ENCODE measurements at places on chromosomes 5 and 9.

- no peak for DNase-seq
Observed at GRCh38 chr5:141437221-141437620, 6.9 kb downstream of the PCDHGA12 start.

GRCh38 chr5:56148453-56148971 lies 84.6 kb downstream of the ANKRD55 start:
- peak; percentile 10 for DNase-seq

DNA sequence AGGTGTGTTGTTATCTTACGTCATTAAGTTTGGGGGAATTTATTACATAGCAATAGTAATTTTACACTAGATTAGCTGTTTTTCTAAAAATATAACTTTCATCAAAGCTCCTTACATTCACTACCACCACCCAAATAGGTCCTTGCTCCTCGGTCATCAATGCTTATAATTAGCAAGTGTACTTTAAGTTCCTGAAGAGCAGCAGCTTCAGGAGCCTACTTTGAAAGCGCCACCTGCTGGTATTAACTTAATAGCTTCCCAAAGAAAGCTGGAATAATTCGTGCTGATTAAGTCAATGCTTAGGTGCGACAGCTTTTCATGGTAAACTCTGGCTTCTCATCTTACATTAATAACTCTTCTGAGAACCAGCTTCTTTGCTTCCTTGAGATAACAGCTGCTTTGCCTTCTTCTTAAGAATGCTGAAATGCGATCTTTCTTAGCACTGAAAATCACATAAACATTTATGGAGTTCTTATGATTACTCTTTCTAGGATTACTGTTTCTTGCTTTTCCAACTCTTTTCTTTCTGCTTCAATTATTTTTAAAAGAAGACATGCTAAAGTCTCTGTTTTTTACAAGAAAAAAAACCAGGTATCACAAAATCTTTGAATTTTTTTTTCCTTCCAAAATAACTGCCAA lies 10.0 kb upstream of the C5 start:
- peak; percentile 22 for DNase-seq

GRCh38 chr5:117488976-117489500 lies 914.4 kb upstream of the SEMA6A start:
- no peak for DNase-seq

GRCh38 chr5:146710348-146710747 lies 168.2 kb downstream of the PPP2R2B start:
- no peak for DNase-seq

GRCh38 chr5:82802954-82803353 lies 274.2 kb downstream of the TMEM167A start:
- no peak for DNase-seq

DNA sequence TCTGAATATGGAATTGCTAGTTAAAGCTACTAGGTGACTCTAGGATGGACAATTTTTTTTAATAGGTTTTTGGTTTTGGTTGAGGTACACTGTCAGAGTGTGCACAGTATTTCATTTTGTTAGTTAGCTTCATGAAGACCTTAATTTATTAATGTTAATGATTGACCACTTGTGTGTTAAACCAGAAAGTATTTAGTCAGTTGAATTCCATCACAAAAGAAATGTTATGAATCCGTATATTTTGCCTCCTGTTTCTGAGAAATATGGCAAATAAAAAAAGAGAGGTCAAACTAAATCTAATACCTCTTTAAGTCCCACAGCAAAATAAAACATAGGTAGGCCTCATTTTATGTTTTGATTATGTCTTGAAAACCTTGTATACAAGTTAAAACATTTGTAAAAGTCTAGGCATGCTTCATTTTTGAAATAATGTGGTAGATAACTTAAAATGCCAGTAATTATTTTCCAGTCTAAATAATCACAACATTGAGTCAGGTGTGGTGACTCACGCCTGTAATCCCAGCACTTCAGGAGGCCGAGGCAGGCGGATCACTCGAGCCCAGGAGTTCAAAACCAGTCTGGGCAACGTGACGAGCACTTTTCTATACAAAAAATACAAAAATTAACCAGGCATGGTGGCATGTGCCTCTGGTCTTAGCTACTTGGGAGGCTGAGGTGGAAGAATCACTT lies 50.8 kb downstream of the ITGA1 start:
- no peak for DNase-seq

- no peak for DNase-seq
Observed at GRCh38 chr5:153985498-153985897, 53.2 kb downstream of the FAM114A2 start.

- no peak for DNase-seq
Observed at GRCh38 chr9:104069288-104069687, 24.8 kb upstream of the SMC2 start.

GRCh38 chr9:4689687-4690104 lies 10.3 kb downstream of the CDC37L1 start:
- DNase-seq: no peak

DNA sequence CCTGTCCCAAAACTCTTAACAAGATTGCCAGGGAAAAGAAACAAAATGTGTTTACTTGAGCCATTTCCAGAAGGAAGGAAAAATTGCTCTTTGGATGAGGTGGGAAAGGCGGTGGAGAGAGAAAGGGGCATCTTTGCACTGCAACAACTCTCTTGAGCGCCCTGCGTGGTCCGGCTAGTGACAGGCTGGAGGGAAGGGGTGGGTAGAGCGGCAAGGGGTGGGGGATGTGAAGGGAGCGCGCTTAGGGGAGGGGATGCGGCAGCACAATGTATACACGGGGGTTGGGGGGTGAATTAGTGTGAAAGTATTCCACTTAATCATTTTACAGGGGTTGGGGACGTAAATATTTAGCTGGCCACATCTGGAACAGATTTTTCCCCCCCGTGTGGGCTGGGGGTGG lies 1.3 kb downstream of the FGF10 start:
- no peak for DNase-seq

DNA sequence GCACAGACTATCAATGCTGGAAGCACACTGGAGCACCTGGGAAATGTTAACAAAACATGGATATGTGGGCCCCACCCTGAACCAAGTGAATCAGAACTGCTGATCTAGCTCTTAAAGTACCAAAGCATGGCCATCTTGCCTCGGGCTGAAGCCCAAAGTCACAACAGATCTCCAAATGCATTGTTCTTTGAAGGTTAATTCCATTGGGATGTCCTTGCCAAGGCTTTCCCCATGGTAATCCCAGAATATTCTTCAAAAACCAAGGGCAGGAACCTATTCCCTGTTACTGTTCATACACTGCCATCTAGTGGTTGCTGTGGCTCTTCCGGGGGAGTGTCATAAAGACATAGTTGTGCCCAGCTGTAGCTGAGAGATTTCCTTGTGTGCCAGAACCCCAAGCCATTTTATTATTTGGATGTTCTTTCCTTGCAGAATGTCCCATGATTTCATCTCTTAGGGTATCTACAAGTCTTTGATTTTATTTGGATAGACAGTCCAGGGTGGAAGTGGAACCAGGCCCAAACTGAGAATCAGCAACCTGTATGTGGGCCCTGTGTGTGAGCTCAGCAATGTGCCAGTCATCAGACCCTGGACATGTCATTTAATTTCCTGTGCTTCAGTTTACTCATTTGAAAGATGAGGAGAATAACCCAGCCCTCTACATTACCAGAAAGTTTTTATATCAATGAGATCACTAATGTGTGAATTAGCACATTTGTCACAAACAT lies 290.0 kb downstream of the ACTL7B start:
- DNase-seq: peak; percentile 80

GRCh38 chr9:14346811-14347405 lies 33.0 kb upstream of the NFIB start:
- DNase-seq: no peak

GRCh38 chr9:69549310-69550202 lies 122.6 kb downstream of the APBA1 start:
- peak; percentile 21 for DNase-seq

DNA sequence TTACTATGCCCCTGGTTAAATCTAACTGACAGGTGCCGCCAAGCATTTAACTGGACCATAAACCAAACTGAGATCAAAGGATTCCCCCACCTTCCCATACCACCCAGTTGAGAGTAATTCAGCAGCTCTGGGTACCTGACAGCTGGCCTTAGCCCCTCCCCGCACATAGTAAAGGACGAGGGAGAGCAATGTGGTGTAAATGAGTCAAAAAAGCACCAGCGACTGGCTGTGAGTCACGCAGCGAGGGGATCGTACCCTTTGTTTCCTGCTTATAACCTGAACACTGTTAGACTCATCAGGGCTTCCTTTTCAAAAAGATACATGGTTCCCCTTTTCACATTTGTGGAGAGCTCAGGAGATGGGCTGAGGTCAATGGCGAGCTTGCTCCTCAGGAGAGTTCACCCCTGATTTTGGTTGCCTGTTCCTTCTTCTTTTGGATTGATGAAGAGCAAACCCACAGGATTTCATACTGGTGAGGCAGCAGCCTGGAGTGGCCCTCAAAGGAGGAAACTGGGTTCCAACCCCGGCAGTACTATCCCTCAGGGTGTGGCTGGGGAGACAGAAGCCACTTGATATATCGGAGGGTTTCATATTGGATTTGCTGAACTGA lies 71.5 kb downstream of the ANKRD33B start:
- no peak for DNase-seq

- DNase-seq: no peak
Observed at GRCh38 chr5:180126716-180127681, 55.4 kb upstream of the RNF130 start.

DNA sequence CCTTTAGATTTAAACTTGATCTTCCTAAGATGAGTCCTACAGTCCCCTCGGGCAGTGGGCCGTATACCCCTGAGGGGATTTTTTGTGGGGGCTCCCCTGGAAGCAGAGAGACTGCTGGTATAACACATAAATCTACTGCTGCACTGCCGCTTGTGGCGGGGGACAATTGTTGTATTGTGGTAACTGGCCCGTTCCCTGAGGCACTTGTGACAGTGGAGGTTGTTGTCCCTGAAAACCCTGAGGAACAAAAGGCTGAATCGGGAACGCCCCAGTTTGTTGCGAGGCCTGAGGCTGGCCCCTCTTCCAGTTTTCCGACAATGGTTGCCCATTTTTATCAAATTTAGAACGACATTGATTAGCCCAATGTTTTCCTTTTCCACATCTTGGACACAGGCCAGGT lies 4.7 kb upstream of the TMEM141 start:
- no peak for DNase-seq

DNA sequence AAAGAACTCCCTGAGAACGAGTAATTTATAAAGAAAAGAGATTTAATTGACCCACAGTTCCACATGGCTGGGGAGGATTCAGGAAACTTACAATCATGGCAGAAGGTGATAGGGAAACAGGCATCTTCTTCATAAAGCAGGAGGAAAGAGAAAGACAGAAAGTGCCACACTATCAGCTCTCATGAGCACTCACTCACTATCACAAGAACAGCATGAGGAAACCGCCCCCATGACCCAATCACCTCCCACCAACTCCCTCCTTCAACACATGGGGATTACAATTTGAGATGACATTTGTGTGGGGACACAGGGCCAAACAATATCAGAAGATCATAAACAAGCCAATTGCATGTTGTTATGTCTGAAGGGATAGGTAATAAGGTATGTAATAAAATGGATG lies 935.9 kb upstream of the COX7C start:
- no peak for DNase-seq

DNA sequence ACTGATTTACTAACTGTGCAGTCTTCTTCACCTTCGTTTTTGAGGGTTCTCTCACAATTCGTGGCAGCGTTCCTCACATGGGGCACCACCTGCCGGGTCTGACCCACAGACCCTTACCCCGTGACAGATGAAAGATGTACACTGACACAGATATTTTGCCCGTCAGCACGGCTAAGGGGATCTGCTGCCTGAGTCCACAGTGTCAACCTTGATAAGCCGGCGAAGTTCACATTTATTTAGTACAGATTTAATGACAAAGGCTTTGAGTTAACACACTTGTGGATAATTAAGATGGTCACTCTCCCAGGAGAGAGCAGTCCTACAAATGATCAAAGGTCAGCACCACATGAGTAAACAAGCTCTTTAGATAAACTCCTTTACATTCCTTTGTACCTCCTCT lies 15.9 kb upstream of the TEX10 start:
- DNase-seq: no peak

- DNase-seq: no peak
Observed at GRCh38 chr9:136051453-136051836, 43.6 kb downstream of the NACC2 start.

- no peak for DNase-seq
Observed at GRCh38 chr5:143758015-143758414, 53.9 kb upstream of the HMHB1 start.

- no peak for DNase-seq
Observed at GRCh38 chr5:106766916-106767315, 903.8 kb downstream of the EFNA5 start.

- DNase-seq: no peak
Observed at GRCh38 chr9:137319011-137319738, 17.1 kb upstream of the NRARP start.

- no peak for DNase-seq
Observed at GRCh38 chr5:152097128-152097527, 172.5 kb upstream of the GLRA1 start.

GRCh38 chr5:71703941-71704340 lies 15.1 kb upstream of the CARTPT start:
- DNase-seq: no peak

GRCh38 chr5:156367597-156367996 lies 40.6 kb downstream of the SGCD start:
- no peak for DNase-seq

GRCh38 chr9:97075289-97075985 lies 36.5 kb upstream of the CTSV start:
- no peak for DNase-seq

GRCh38 chr9:101574731-101575333 lies 19.9 kb downstream of the PPP3R2 start:
- DNase-seq: no peak

- DNase-seq: no peak
Observed at GRCh38 chr5:67286006-67286405, 89.4 kb upstream of the CD180 start.

GRCh38 chr9:70746316-70746715 lies 331.9 kb upstream of the KLF9 start:
- no peak for DNase-seq

DNA sequence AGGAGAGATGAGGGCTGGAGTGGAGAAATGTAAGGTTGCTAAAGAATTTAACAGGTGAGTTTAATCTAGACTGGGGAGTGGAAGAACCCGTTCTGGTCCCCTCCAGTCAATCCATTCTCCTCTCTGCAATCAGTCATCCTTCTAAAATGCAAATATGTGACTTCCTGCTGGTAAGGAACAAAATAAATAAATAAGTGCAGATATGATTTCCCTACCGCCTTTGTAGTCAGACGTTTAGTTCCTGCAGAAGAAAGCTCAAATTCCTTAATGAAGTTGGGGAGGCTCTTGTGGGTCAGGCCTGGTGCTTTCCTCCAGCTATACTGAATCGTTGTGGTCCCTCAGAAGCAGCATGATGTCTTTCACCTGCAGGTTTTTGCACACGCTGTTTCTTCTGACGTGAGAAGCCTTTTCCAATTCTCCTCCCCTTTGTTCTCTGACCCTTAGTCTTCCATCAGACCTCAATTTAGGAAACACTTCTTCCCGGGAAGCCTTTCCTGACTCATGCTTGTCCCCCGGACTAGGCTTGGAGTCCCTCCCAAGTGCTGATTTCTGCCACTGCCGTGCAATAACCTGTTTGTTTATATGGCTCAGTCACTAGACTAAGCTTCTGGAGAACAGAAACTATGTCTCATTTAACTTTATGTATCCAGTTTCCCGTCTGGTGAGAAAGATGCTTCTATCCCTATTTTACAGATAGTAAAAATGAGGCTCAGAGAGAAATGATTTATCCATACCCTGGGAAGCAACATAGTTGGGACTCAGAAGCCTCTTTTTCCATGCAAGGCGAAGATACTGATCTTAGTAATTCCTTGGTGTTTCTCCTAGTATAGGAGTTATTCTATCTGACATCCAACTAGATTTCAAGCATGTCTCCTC lies 1.3 kb downstream of the ATP6V1G1 start:
- no peak for DNase-seq
